ENCODE measurements at places on chromosomes 13 and 19.
A peak's percentile ranks its signal among the peaks of the same experiment; 100 is the strongest.

- no peak for DNase-seq
These were observed 17.9 kb upstream of the CACTIN start for GRCh38 chr19:3644351-3645066.

DNA sequence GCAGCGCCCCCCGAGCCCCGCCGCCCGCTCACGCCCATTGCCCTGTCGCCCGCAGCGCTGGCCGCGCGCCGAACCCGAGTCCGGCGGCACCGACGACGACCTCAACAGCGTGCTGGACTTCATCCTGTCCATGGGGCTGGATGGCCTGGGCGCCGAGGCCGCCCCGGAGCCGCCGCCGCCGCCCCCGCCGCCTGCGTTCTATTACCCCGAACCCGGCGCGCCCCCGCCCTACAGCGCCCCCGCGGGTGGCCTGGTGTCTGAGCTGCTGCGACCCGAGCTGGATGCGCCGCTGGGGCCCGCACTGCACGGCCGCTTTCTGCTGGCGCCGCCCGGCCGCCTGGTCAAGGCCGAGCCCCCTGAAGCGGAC lies 518 bp downstream of the KLF2 start:
- DNase-seq: no peak

- no peak for DNase-seq
These were observed 5.2 kb upstream of the OR10H1 start for GRCh38 chr19:15820646-15821045.

- DNase-seq: no peak
These were observed 8.3 kb upstream of the ISYNA1 start for GRCh38 chr19:18446145-18446810.

GRCh38 chr19:49685845-49686332 lies 3.5 kb upstream of the ADM5 start:
- no peak for DNase-seq

- DNase-seq: no peak
These were observed 179.4 kb downstream of the NDFIP2 start for GRCh38 chr13:79660361-79660760.

DNA sequence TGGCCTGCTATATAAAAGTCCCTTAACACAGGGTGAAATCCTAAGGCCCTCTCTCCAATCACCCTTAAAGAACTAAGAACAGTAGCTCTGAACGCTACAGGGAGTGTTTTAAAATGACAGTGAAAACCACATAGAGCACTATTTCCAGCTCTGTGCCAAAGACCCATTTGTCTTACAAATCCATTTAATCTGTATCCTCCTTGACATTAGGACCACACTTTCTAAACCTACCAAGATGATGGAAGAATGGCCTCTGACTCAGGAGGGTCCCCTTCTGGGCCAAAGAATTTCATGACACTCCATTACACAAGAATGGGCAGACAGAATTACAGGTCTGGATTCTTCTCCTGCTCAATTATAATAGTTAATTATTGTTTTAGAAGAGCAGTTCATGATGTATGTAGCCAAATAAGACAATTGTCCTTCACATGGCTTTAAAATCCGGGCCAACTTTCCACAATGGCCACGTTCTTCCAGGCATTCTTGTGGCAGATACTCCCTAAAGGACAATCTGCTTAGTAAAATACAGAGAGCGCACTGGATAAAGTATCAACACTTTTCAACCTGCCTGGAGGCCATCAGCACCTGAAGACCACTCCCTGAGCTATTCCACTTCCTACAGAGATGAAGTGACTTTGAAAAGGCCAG lies 61.0 kb downstream of the STK24 start:
- DNase-seq: no peak

GRCh38 chr19:8252922-8253589 lies 43.9 kb downstream of the CERS4 start:
- peak; percentile 25 for DNase-seq

GRCh38 chr13:95841894-95842293 lies 165.0 kb downstream of the DNAJC3 start:
- no peak for DNase-seq

DNA sequence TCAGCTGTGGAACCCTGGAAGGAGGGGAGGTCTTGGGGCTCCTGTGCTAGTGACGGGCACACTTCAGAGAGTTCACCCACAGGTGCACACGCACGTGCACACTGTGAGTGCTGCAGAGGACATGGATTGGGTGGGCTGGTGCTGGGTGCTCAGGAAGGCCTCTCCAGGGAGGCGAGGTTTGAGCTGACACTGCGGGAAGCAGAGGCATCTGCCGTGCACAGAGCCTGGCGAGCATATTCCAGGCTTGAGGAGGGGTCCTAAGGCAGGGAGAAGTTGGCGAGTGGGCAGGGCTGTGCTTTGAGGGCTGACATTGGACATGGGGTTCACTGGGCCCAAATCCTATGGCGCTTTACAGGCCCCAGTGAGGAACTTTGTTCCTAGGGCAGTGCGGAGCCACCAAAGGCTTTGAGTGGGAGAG lies 25.6 kb downstream of the CCDC8 start:
- DNase-seq: no peak

GRCh38 chr13:32047793-32048192 lies 16.2 kb downstream of the FRY start:
- no peak for DNase-seq

Data from esophagus squamous epithelium (tissue), 5 donors.